CD4-positive, alpha-beta T cell treated with Interleukin-1 beta for 1 hour (primary cell): ENCODE measurements at places on chromosomes 5 and 9.

DNA sequence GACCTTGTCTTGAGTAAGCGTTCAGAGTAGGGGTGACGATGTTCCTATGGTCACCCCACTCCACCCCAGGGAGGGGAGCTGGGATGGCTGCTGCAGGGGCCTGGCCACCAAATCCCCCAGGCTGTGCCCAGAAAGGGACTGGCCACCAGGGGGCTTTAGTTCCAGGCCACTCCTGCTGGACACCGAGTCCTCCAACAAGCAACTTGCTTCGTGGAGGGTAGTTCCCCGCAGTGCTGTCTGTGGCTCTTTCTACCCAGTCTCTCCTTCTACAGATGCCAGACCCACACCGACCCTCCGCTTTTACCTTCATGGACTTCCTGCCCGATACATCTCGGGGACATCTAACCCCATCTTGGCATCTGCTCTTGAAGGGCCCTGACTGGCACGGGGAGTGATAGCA lies 35.7 kb upstream of the GABRP start:
- no peak for DNase-seq

DNA sequence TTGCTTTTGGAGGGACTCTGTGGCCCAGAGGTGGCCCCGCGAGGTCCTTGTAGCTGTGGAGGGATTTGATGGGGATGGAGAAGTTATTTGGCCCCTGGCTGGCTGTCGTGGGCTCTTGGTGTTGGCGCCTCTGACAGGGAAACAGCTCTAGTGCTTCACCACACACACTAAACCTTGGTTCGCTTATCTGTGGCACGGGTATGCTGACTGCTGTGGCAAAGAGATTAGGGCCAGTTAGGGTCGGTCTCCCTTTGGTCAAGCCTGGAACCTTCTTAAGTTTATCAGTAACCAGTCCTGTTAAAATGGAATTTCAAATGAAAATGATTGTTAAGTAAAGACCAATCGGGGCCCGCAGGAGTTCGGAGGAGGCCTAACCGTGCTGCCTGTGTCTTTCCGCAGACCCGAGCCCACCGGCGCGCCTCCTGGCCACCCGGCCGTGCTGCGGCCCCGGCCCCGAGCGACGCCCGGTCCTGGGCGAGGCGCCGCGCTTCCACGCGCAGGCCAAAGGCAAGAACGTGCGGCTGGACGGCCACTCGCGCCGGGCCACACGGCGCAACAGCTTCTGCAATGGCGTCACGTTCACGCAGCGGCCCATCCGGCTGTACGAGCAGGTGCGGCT lies 28.4 kb downstream of the NEURL1B start:
- DNase-seq: no peak

DNA sequence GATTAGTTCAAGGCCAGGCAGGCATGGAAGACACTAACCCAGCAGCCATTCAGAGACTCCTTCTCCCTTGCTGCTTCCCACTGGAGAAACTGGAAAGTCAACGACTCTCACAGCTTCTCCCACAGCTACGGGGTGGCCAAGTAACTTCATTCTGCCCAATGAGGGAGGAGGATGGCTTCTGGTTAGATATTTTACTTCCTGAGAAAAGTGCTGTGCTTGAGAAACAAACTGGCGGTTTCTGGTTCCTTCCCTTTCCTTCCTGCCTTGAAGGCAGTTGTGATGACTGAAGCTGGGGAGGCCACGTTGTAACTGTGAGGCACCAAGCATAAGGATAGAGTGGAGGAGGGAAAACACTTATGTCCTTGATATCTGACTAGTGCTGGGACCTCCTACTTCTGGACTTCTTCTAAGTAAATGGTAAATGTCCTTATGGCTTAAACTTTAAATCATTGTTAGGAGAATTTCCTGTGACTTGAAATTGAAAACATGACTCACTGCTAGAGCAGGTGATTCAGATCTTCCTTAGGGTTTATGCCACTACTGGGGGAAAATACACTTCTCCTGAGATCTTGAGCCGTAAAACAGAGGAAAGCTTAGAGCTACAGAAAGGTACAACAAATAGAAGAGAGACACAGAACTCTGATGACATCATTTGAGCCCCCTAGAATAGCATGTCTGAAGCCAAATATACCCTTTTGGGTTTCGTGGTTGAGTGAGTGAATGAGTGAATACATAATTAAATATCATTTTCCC lies 3.1 kb upstream of the GNPDA1 start:
- peak; percentile 56 for DNase-seq

DNA sequence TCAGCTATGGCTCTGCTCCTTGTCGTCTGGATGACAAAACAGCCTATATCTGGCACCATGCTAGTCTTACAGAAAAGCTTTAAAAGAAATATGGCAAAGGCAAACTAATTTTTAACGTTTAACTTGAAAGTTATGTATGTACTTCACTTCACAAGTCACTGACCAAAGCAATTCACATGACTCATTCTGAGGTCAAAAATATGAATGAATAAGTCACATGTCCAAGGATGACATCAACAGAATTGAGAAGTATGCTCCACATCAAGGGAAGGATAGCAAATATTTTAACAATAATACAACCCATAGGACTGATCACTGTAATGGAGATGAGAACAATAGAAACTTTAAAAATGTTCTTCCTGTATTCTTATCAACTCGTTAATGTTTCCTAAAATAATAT lies 1072.6 kb upstream of the NUDT12 start:
- no peak for DNase-seq

- no peak for DNase-seq
Observed at GRCh38 chr5:179120421-179120861, 60.3 kb downstream of the ZNF354C start.

GRCh38 chr9:133286523-133286922 lies 11.5 kb upstream of the ABO start:
- no peak for DNase-seq

DNA sequence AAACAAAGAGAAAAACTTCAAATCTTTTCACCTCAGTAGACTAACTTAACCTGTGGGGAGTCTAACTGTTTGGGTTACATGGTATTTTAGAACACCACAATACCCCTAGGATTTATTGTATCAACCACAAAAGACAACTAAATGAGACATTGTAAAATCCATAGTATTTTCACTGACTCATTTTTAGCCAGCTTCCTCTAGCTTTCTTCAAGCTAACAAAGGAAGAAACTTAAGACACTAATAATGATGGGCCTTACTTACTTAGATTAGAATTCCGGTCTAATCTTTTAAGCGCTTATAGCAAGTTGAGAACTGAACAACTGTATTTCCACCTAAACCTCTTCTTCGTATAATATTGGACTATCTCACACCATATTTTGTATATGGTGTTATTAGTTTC lies 529.3 kb downstream of the DMRTA1 start:
- DNase-seq: no peak

DNA sequence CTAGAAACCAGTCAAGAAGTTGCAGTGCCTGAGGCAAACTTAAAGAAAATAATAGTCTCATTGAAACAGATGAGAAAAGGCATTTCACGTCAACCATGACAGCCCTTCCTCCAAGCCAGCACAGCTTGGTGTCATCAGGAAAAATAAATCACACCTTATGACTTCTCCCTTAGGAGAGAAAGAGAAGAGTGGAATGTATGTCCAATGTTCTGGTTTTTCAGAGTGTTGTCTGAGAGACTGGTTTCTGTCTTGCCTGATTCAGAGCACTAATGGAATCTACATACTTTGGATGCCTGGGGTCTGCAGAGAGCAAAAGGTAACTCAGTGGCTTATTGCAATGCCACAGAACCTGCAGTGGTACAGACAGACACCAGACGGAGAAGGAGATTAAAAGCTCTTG lies 105.5 kb upstream of the PDE4D start:
- no peak for DNase-seq

DNA sequence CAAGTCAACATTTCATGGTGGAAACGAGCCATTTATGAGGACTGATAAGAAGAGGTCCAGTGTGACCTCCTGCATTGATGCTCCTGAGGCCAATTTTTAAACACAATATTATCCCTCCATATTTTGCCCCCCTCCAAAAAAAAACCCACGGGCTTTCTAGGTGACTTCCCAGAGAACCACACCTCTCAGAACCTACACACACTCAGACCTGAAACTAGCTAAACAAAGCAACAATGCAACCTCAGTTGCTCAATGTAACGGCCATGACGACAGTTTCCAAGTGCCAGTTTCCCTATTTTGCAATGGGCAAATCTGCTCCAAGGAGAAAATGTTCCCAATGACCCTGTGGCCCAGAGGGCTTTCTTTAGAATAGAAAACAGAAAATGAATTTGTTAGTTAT lies 3.5 kb downstream of the NRG2 start:
- no peak for DNase-seq

GRCh38 chr5:159424123-159424522 lies 93.8 kb upstream of the IL12B start:
- no peak for DNase-seq

DNA sequence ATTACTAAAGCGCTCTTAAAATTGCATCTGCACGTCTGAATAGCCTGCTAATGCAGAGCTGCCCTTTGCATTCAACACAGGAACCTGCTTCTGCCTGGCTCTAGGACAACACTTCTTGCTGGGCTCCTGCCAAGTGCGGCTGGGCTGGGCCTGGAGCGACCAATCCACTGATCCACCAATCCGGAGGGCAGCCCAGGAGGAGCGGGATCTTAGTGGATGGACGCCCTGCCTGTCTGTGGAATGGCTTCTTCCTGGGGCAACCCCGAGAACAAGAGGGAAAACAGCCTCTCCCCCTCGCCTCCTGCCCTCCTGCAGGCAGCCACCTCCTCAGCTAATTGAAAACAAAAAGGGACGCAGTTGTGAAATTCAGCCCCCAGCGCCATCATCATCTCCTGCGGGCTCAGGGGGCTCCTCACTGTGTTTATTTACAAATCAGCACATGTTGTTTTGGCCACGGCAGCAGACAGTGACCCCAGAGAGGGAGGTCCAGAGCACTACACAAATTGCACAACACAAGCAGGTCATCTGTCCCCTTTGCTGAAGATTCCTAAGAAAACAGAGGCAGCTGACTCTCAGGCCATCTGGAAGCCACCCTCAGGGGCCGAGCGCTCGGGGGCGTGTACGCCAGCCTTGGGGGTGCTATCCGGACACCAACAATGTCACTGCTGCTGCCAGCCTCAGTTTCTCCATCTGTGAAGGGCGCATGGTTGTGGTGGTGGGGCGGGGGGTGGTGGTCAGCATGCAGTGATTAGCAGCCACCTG lies 57.3 kb downstream of the GADD45G start:
- peak; percentile 64 for DNase-seq

GRCh38 chr5:172335721-172336120 lies 52.2 kb upstream of the UBTD2 start:
- DNase-seq: no peak

GRCh38 chr5:14534773-14535172 lies 46.8 kb upstream of the OTULINL start:
- DNase-seq: no peak

- DNase-seq: no peak
Observed at GRCh38 chr5:2333291-2333690, 418.2 kb downstream of the IRX2 start.
